Ovary (tissue), 10 donors: ENCODE measurements at places on chromosomes 6 and 20.

GRCh38 chr20:46063652-46064054 is 26.1 kb downstream of the NCOA5 start:
- no peak for DNase-seq

GRCh38 chr6:148348335-148348734 is 5.7 kb downstream of the SASH1 start:
- DNase-seq: no peak

DNA sequence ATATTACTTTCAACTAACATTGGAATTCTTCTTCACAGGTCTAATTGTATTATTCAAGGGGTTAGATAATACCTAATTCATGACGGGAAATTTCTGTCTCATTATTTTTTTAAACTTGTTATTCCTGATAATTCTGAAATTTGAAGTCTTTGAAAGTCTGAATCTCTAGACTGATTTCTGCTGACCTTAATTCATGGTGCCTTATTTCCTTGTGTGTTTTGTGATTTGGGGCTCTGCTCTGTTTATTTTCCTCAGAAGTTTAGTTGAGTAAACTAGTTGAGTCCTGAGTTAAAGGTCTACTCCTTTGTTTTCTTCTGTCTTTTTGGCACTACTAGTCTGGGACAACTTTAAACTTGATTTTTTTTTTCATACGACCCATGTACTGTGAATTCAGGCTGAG is 5.9 kb downstream of the DEFB118 start:
- no peak for DNase-seq

GRCh38 chr20:10924644-10925201 is 250.9 kb upstream of the JAG1 start:
- no peak for DNase-seq

- no peak for DNase-seq
Measured at GRCh38 chr6:44485601-44486401, 98.3 kb downstream of the CDC5L start.

DNA sequence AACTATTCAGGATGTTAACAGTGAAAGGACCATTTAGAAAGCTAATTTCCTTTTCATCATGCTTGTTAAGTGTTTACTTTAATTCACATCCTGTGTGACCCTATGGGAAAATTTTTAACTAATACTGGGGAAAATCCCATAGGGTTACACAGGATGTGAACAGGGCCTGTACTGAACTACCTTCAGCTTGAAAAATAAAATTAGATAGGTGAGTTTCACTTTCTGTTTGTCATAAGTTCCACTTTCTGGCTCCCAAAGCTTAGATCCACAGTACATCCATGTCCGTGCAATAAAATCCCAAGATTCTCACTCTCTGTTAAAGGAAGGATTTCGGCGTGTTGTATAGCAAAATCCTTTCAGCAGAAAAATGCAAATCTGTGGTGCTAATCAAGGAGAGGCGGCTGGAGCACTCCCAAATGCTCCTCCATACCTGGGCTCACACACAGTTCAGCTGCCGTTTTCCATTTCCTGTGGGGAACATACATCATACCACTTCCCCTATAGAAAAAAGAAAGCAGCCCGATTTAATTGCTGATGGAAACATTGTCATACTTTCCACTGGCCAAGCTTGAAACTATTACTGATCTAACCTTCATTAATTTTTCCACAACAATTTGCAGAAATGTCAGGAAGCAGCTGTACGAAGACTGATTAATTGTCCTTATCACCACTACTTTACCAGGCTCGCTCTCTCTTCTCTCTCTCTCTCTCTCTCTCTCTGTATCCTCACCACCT is 125.2 kb downstream of the HIVEP2 start:
- no peak for DNase-seq
